ENCODE measurements at places on chromosomes 2 and 18.

DNA sequence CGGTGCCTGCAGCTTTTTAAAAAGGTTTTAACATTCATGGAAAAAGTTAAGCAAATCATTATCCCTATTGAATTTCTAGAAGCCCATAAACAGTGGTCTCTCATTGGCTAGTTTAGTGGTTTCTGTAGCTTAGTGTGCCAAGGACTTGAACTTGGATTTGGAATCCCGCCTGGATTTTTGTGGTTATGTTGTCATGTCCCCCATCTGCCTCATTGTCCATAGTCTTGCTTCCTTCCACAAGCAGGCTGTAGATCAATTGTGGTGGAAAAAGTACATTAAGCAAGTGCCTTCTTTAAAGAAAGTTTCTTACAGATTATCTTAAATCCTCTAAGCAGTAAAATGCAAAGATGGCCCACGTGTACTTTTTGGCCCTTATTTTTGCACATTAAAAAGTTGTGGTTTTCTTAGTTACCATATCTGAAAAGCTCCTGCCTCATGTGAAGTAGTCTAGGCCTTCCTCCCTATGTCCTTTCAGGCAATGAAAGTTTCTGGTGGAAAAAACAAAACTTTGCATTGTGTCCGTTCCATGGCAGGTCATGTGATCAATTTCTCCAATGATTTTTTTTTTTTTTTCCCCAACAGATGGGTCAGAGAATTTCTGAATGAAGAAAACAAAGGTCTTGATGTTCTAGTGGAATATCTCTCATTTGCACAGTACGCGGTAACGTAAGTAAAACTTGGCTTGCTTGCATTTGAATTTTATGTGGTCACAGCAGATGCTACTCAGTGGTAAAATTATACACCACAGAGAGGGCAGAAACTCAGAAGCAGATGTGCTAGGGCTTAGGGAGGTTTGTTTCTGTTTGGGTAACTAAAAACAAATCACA, 158.9 kb downstream of the PRPF40A start:
- no peak for DNase-seq

DNA sequence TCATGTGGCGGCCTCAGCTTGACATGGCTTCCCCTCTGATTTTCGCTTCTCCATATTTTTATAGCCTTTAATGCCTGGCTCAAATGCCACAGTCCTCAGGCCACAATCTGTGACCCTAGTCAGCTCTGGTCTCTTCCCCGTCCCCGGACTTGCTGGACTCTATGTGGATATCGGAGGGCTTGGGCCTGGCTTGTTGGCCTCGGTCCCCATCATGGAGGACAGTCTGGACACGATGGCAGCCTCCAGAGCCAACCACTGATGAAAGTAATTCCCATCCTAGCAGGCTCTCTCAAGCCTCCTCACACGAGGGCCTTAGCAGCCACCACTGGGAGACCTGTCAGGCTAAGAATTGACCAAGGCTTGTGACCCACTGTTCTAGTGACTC, 61.6 kb downstream of the LPIN1 start:
- DNase-seq, result no peak

DNA sequence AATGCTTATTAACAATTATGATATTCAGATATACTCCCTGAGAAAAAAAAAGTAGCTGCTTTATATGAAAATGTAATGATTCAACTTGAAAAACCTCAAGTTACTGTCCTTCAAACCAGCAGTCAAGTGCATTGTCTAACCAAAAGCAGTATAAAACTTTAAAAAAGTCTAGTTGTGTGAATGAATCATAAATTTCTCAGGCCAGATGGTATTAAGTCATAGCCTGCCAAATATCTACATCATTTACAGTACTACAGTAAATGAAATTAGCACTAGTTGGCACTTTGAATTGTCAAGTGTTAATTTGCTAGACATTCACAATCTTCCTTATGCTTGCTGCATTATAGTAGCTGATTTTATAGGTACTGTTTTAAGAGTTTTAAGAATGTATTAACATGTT, 85.9 kb downstream of the CBLN2 start:
- DNase-seq, result no peak

- DNase-seq, result no peak
These were observed 188.8 kb upstream of the PGAP1 start for GRCh38 chr2:197115325-197115724.

- DNase-seq, result no peak
These were observed 48.1 kb downstream of the BCL11A start for GRCh38 chr2:60505240-60505879.

- DNase-seq, result no peak
These were observed 149.9 kb upstream of the SCN7A start for GRCh38 chr2:166643980-166644379.

DNA sequence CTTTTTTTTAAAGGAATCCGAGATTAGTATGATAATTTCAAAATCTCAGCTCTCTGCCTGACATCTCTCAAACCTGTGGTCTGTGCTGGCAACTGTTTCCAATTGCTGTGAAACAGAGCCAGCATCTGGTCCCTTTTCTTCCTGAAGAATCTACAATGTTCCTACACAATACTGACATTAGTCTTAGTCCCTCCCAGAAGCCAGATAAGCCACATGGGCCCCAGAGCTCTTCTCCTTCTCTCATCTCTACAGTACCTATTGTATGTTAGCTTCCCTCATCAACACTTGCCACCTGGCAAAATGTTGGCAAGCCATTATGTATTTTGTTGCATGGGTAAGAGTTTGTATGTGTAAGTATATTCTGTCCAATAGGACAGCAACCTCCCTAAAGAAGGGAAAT, 62.9 kb upstream of the CDKL4 start:
- no peak for DNase-seq

- DNase-seq, result no peak
These were observed 18.9 kb upstream of the MTERF4 start for GRCh38 chr2:241121008-241121407.

- no peak for DNase-seq
These were observed 405.5 kb upstream of the FIGN start for GRCh38 chr2:164141271-164141670.

GRCh38 chr2:190534310-190535120, at the start of gene NEMP2:
Gene NEMP2, minus strand, starts transcription at chr2:190534722. Its CDS starts 67 bp downstream, at chr2:190534655.
- DNase-seq, result peak; percentile 79

GRCh38 chr2:85889627-85890281, 964 bp upstream of the ST3GAL5 start:
- DNase-seq, result peak; percentile 43

Measured in suppressor macrophage (primary cell).